ENCODE measurements at places on chromosomes 5 and 9.

DNA sequence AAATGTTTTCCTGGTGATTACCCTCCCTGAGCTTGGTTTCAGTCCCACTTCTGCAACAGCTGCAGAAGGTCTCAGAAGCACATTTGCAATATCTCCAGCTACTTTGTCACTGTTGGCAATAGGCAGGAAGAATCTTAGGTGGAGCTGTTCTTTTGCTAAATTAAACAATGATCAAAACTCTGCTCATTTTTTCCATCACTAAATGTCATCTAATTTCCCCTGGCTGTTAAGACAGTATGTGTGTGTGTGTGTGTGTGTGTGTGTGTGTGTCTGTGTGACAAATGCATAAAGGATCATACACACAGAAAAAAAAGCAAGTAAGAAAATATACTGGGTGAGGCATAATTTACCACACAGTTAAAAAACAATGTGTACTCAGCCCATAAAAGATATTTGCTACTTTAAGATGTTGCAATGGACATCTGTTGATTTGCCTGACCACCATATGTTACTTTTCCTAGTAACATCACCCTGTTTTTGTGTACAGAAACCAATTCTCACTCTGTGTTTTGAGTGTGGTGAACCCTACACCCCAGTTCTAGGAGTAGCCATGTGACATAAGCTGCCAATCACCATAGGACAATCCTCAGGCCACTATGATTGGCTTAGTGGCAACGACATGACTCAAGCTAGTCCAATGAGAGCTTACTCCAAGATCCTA lies 572.6 kb upstream of the CLINT1 start:
- DNase-seq, result no peak

- DNase-seq, result no peak
These were observed 7.7 kb upstream of the OCLN start for GRCh38 chr5:69484891-69485290.

- DNase-seq, result no peak
These were observed 1.8 kb upstream of the ENG start for GRCh38 chr9:127856094-127856728.

DNA sequence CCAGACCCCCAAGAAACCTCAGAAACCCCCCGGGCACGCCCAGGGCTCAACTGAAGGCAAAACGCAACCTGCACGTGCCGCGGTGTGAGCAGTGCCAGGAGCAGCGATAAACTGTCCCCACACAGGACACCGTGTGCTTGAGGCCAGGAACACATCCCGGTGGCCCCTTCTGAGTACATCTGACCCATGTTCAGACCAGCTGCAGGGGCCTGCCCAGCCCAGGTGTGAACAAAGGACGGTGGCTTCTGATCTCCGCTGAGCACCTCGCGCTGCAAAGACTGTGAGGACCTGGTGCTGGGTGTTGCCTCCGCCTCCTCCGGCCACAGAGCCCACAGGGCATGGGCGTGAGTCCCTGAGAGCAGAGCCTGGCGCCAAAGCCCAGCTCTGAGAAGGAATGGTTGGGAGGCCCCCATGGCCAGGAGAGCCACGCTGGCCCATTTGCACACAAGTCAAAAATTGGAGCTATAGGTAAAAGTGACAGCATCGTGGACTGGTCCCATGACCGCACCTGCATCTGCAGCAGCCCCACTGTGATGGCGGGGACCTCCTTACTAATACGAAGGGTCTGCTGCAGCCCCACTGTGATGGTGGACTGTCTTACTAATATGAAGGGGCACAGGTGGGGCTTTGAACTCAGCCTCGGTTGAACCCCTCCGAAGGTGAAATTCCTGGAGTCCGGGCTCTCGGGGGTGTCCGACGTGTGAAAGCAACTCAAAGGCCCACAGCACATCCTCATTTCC lies 31.5 kb downstream of the NDUFS6 start:
- DNase-seq, result no peak

DNA sequence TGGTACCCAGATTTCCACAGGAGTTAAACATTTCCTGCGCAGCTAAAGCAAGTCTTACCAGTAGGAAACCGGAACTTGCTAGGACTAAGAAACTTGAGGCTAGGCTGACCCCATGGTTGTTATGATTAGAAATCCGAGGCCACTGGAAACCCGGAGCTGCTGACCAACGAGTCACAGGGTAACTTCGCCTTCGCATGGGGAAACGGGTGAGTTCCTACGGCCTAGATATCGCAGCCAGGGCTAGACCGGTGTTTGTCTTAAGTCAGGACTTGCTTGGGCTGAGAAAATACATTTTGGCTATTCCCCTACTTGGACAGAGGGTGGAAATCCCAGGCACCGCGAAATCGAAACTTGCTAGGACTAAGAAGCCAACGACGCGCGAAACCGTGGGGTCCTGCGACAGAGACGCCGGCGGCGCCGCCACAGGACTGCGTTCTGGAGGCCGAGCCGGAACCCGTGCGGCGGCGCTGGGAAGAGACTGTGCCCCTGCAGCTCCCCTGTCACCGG lies 1.6 kb upstream of the ANXA2R start:
- no peak for DNase-seq

- no peak for DNase-seq
These were observed 73.9 kb downstream of the KLF9 start for GRCh38 chr9:70340572-70340971.

DNA sequence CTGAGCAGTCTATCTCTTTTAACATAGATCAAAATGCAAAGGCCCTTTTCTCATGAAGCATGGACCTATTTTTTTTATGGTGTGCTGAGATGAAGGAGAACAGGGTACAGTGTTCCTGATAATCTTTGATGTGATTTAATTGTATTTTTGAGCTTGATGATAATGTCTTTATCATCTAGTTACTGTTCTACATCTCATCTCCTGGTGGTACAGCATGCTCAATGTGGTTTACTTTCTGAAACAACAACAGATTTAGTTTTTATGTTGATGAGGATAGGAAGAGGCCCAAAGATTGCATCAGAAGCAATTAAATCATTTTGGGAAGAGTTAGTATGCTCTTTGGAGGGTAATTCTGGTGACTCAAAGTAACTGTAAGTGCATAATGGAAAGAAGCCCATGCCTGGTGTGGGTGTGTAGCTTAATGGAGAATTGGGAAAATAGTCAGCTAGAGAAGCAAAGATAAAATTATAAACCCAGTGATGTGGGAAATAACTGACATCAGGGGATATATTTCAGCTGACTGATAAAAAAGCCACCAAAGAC lies 123.0 kb upstream of the KCNN2 start:
- DNase-seq, result no peak

GRCh38 chr5:158845941-158846340 lies 253.8 kb downstream of the EBF1 start:
- no peak for DNase-seq

GRCh38 chr9:113154946-113155345 lies 4.1 kb downstream of the SLC31A2 start:
- no peak for DNase-seq

GRCh38 chr5:33850100-33850594 lies 41.6 kb downstream of the ADAMTS12 start:
- DNase-seq, result no peak

DNA sequence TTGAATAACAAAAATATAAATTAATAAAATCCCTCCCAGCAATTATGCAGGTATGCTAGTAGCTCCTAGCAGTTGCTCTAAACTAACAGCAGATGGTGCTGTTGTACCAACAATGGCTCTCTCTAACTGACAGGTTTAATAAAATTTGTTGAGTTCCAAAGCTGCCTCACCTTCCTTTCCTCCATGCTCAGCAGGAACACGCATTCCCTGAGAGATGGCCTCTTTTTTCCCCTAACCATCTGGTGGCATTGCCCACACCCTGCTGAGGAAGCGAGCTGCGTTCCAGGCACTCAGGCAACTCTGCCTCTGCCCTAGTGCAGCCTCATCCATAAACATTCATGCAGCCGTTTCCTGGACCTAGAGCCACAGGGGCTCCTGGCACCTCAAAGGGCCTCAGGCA lies 106.2 kb downstream of the KLHL3 start:
- DNase-seq, result no peak

GRCh38 chr9:73412874-73413273 lies 261.2 kb downstream of the ANXA1 start:
- no peak for DNase-seq

DNA sequence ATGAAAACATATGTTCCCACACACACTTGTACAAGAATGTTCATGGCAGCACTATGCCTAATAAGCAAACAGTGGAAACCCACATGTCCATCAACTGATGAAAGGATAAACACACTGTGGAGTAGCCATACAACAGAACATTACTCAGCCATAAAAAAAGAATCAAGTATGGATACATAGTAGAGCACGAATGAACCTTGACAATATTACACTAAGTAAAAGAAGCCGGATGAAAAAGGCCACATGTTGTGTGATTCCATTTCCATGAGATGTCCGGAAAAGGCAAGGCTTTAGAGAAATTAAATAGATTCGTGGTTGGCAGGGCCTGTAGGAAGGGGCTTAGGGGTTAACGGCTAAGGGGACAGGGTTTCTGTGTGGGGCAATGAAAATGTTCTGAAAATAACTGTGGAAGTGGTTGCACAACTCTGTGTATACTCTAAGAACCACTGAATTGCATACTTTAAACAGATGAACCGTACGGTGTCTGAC lies 51.4 kb downstream of the COL23A1 start:
- no peak for DNase-seq

DNA sequence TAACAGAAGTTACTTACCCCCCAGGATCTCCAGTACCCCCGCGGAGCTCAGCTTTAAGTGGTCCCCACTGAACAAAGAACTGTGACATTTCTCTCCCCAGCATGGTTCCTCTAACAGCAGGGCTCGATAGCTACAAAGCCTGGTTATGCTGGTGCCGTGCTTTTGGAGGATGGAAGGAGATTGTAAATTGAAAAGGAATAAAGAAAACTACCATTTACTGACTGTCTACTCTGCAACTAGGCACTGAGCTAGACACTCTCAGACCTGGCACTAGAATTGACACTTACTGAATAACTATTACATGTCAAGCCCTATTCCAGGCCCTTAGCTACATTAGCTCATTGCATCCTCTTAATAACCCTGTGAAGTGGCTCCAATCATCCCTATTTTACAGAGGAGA lies 145.3 kb downstream of the TTLL11 start:
- no peak for DNase-seq

DNA sequence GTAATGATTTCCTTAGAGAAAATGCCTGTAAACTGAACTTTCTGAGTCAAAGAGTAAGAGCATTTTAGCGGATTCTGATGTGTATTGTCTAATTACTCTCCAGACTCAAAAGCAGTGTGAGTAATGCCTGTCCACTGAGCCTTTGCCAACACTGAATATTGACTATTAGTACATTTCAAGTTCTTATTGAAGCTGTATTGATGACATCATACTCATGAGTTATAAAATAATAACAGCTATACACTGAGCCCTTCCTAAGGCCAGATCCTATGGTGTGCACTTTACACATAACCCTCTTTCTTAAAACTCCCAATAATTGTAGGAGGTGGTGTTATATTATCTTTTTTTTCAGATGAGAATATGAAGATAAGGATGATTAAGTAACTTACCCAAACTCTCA lies 152.8 kb upstream of the TRPC7 start:
- DNase-seq, result no peak

DNA sequence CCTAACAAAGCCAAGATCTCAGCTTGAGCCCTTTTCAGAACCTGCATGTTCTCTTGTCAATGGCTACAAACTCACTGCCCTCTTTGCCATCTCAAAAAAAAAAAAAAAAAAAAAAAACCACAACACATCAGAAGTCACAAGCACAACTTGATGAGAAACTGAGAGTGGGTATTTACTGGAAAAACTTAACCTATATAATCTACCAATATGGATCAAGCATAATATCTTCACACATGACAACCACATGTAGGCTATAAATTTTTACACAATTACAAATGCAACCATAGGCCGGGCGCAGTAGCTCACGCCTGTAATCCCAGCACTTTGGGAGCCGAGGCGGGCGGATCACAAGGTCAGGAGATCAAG lies 9.0 kb downstream of the MTMR12 start:
- DNase-seq, result no peak

DNA sequence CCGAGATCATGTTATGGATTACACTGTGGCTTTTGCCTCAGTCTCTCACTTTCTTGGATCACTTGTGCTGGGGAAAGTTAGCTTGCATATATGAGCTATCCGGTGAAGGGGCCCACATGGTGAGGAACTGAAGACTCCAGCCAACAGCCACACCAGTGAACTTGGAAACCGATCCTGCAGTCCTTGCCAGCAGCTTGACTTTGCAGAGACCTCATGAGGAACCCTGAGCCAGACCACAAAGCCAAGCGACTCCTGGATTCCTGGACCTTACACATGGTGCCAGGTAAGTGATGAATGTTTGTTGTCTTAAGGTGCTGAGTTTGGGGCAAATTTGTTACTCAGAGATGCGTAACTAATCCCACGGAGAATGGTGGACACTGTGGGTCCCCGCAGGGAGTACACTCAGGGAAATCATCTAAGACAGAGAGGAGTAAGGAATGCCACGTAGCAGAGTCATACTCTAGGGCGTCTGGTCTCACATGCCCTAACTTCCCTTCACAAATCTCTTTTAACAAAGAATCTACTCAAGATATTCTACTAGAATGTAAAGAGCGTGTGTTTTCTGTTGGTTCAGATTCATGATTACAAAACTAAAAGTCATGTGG lies 76.5 kb upstream of the PJA2 start:
- DNase-seq, result no peak

GRCh38 chr5:140267559-140268018 lies 35.3 kb downstream of the PFDN1 start:
- DNase-seq, result no peak

DNA sequence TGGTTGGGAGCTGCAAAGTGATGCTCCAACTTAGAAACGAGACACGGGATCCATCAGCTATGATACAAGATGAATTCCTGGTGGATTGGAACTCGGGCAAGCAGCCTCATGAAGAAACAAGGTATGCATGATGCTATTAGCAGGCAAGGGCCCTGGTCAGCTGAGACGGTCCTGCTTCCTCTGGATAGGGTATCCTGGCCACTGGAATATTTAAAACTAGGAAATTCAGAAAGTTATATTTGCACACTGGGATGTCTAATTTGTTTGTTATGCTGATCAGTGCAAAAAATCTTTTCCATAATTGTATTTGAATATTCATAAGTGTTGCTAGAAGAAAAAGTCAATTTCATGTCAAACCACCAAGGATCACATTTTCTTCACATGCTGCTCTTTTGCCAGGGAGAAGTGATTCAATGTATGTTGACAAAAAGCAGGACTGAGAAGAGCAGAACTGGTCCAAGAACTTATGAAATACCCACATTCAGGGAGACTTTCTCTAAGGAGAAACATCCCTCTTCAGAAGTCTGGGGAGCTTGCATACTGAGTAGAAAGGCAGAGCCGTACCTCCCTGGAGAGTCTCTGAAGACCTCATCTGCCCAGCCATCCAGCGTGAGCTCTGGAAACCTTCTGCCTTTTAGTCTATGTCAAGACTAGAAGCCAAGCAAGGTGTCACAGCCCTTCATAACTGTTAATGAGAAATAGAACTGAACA lies 6.7 kb upstream of the NXNL2 start:
- DNase-seq, result no peak
